ENCODE measurements at places on chromosomes 2 and 18. TPM values are rescaled to one million over a fixed set of nuclear protein-coding genes. Genes with fewer than 3 reads are reported as not detected.

DNA sequence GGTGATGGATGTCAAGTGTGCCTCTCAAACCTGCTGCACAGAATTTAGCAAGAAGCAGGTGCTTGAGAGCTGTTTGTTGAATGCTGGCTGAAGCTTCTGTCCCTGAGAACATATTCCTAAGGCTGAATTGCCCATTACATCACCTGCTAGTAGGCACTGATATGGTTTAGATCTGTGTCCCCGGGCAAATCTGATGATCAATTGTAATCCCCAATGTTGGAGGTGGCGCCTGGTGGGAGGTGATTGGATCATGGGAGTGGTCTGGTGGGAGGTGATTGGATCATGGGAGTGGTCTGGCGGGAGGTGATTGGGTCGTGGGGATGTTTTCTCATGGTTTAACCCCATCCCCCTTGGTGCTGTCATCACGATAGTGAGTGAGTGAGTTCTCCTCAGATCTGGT lies 128.0 kb downstream of the HRH4 start:
- DNase-seq: no peak

GRCh38 chr2:215535125-215535668 lies 99.3 kb upstream of the FN1 start:
- DNase-seq: no peak

- DNase-seq: no peak
Observed at GRCh38 chr2:226467221-226467620, 332.4 kb downstream of the IRS1 start.

The LHCGR gene
- total RNA-seq: not detected

The IL36B gene
- total RNA-seq: not detected
